ENCODE measurements at places on chromosomes 11 and 22.

DNA sequence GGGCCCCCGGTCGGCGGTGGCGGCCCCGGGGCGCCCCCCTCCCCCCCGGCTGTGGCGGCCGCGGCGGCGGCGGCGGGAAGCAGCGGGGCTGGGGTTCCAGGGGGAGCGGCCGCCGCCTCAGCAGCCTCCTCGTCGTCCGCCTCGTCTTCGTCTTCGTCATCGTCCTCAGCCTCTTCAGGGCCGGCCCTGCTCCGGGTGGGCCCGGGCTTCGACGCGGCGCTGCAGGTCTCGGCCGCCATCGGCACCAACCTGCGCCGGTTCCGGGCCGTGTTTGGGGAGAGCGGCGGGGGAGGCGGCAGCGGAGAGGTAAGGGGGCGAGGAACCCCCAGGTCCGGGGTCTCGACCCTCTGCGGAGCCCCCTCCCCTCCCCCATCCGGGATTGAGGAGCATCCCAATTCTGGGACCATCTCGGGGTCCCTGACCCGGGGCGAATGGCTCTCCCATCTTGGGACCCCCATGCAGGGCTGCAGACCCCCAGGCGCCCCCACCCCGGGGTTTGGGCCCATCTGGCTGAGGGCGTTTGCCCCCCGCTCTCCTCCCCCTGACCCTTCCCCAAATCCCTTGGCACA, 431 bp downstream of the KMT2A start:
- peak; percentile 22 for DNase-seq

DNA sequence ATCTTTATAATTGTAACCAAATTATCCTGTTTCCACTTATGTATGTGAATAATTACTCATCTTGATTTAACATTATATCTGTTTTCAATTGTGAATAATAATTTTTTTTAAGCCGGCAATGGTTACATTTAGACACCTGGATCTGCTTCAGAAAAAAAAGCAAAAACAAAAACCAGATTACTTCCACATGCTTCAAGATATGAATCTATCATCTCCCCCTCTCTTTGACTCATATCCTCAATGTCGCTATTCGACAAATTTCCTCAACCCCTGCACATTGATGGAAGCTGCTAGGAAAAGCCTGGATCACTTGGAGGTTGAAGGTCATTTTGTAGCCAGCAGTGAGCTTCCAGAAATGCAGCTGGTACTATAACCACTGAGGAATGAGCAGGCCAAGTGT, 42.7 kb downstream of the SLC1A2 start:
- DNase-seq: no peak

- peak; percentile 51 for DNase-seq
These were observed at the start of gene AP5B1 for GRCh38 chr11:65780770-65781151. Gene AP5B1, minus strand, starts transcription at chr11:65780976. Its CDS starts 385 bp downstream, at chr11:65780591.

GRCh38 chr11:94089341-94089740, 39.3 kb upstream of the PANX1 start:
- no peak for DNase-seq

DNA sequence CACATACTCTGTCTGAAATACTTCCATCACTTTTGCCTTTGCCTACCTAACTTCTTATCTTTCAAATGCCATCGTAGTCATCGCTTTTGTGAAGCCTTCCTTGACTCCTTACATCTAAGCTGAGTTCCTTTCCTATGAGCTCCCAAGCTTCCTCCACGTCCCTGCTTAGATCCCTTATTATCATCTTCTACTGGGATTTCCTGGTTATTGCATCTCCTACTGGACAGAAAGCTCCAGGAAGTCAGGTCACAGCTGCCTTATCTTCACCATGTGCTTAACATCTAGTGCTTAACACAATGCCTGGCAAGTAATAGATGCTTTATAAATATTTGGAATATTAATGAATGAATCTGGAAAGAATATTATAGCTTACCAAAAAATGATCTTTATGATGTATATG, 5.9 kb downstream of the YPEL4 start:
- no peak for DNase-seq

DNA sequence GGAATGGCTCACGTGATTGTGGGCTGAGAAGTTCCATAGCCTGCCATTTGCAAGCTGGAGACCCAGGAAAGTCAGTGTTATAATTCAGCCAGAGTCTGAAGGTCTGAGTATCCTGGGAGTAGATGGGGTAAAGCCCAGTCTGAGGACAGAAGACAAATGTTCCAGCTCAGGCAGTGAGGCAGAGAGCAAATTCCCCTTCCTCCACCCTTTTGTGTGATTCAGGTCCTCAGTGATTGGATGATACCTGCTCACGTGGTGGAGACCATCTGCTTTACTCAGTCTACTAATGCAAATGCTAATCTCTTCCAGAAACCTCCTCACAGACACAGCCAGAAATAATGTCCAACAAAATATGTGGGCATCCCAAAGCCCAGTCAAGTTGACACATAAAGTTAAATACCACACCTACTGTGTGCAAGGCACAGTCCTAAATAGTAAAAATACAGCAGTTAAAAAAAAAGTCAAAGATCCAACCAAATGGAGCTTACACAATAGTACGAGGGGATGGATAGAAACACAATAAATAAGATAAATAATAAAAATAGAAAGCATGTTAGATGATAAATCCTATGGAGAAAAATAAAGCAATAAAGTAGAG, 13.2 kb upstream of the APOL6 start:
- DNase-seq: no peak

GRCh38 chr11:102216433-102217075, 100.7 kb upstream of the BIRC3 start:
- no peak for DNase-seq

DNA sequence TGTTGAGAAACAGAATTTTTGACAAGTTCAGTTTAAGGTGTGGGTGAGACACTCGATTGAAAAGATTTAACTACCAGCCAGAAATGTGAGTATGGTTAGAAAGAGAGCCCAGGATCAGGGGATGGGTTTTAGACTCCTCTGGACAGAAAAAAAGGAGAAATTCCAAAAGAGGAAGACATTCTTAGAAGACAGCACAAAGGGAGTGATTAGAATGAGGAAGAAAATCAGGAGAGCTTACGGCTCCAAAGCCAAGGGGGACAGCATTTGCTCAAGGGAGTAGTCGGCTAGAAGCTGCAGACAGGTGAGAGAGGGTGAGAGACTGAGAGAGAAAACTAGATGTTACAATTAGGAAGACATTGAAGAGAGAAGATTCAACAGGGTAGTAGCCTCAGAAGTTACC, 166.1 kb downstream of the ADAMTS15 start:
- no peak for DNase-seq

DNA sequence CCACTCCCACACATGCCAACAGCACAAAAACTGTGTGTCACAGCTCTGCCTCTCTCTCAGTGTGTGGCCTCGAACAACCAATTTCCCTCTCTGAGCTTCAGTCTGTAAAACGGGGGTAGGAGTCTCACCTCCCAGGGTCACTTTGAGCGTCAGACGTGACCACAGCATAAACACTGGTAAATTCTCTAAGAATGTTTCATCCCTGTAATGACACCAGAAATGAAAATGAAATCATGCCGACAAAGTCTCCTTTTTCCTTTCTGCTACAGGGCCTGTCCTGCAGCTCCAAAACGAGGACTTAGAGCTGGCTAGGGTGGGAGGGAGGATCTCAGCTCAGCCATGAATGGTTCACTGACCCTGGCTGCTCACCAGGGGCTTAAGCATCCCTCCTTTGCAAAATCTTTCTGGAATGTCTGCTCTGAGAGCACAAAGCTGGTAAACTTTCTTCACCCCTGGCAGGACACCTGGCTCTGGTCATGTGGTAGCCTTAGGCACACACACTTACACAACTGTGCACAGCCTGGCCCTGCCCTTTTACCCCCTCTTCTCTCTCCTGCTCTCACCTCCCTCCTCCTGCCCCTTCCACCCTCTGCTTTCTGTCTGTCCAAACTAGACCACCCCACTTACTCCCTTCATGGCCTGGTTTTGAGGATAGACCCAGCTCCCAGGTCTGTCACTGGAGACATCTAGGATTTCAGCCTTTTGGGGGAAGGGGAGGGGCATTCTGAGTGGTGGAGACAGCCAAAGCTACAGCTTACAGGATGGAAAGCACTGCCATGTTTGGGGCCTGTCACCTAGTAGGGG, 12.3 kb upstream of the TSKU start:
- DNase-seq: no peak

DNA sequence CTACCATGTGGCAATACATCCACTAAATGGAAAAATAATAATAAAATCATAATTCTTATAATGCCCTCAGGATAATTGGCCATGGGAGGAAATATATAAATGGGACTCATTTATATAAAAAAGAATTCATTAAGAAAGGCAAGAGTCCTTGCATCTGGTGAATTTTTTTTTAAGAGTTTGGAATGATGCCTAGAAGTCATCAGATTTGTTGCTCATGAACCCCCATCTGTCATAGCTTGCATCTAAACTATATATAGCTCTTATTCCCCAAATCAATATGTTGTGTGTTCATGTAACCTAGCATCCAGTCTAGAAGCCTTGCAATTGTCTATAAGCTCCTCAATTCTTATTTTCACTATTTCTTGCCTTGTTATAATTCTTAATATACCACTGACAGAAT, 75.9 kb downstream of the CADM1 start:
- DNase-seq: no peak

DNA sequence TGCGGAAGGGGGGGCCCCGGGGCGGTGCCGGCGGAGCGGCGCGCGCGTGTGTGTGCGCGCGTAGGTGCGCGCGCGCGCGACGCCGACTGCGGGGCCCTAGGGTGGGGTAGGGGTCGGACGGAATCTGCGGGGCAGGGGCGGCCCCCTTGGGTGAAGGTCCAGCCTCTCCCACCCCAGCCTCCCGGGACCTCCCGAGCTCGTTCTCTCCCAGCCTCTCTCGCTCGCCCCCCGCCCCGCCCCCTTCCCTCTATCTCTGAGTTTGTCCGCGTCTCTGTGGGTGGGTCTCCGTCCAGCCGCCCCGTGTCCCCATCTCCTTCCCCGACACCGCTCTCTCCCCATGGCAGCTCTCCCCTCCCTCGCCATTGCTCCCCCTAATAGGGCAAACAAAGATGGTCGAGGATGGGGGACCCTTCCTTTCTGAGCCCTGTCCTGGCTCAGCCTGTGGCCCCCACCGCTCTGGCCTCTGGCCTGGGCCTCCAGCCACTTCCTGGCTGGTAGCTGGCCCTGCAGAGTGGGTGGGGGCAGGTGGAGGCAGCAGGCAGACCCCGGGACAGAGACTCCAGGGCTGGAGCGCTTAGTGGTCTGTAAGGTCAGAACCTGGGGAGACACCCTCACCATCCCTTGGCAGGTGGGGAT, 33.0 kb upstream of the PRR5 start:
- DNase-seq: no peak

DNA sequence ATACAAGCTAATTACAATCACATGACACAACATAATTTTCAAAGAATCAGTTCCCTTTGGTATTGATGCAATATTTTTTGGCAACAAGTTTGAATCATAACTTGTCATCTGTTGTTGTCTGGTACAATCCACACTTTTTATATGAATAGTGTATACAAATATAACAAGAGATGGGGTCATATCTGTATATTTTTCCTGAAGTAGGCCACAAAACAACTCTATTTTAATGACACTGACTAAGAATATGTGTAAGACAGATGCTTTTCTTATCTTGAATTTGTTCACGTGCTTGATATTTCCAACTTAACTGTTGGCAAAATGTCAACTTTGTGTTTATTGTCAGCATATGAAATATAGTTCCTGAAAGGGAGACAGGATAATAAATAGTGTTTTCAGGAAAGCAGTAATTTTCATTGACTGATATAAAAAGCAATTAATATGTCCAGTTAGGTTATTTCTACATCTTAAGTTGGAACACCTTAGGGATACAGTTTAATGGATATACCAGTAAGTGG, 27.9 kb downstream of the NOX4 start:
- DNase-seq: no peak

DNA sequence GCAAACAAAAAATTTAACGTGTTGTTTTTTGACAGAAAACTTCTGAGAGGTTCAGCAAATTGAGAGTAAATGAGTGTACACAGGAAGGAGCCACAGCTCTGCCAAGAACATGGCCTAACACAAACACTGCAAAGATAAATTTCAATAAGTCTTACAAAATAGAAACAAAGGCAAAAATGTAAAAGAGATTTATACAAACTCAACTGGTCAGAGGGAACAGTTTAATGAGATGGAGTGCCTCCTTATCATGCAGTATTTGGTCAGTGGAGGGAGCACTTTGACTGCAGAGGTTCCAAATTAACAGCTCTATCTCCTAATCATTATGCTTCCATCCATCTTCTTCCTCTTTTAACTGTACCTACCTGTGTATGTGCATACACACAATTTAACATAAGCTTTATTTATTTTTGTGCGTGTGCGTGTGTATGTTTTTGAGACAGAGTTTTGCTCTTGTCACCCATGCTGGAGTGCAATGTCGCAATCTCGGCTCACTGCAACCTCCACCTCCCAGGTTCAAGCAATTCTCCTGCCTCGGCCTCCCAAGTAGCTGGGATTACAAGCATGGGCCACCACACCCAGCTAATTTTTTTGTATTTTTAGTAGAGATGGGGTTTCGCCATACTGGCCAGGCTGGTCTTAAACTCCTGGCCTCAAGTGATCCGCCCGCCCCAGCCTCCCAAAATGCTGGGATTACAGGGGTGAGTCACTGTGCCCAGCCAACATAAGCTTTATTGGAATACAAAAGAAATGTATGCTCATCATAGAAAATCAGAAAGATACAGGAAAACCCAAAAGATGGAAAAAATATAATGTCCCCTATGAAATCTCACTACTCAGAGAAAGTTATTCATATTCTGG, 111.9 kb downstream of the MRTFA start:
- DNase-seq: no peak

GRCh38 chr11:46127150-46127638, 5.9 kb upstream of the PHF21A start:
- peak; percentile 81 for DNase-seq

GRCh38 chr22:44710474-44711240, 8.7 kb downstream of the PRR5 start:
- DNase-seq: no peak

GRCh38 chr11:102119997-102120396, 9.8 kb downstream of the YAP1 start:
- DNase-seq: no peak

- peak; percentile 24 for DNase-seq
These were observed at the start of gene LRRC10B for GRCh38 chr11:61507962-61508861. Gene LRRC10B, plus strand, starts transcription at chr11:61508749. Its CDS starts 250 bp downstream, at chr11:61508999.

DNA sequence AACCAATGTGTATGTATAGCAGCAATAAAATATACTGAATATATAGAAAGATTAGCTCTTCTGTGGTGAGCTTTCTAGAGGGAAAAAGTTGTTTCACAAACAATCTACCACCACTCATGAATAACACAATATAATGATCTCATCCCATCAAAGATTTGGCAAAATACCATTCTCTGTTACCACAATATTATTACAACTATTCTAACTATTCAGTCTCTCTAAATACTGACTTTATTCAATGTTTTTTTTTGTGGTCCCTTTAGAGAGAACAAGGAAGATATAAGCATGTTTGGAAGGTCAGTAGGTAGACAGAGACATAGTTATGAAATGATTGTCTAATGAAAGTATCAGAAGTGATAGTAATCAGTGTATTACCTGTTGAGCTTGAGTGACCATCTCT, 7.8 kb downstream of the CCDC90B start:
- no peak for DNase-seq

DNA sequence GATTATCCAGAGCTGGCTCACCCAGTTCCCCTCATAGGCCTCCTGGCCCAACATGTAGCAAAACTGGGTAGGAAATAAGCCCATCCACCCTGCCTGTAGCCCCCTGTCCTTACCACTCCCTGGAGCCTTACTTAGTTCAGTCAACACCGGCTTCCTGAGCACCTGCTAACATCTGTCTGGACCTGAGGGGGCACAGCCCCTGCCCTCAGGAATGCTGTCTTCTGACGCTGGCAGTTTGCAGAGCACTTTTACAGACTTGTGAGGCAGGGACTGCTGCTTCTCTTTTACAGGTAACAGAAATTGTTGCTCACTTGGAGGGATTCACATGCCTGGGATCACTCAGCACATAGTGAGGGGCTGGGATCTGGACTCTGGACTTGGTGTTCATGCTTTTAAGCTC, 152.0 kb upstream of the TBCEL start:
- DNase-seq: no peak
